Dorsolateral prefrontal cortex (tissue), 122 donors: ENCODE measurements at places on chromosomes 5 and 9.

DNA sequence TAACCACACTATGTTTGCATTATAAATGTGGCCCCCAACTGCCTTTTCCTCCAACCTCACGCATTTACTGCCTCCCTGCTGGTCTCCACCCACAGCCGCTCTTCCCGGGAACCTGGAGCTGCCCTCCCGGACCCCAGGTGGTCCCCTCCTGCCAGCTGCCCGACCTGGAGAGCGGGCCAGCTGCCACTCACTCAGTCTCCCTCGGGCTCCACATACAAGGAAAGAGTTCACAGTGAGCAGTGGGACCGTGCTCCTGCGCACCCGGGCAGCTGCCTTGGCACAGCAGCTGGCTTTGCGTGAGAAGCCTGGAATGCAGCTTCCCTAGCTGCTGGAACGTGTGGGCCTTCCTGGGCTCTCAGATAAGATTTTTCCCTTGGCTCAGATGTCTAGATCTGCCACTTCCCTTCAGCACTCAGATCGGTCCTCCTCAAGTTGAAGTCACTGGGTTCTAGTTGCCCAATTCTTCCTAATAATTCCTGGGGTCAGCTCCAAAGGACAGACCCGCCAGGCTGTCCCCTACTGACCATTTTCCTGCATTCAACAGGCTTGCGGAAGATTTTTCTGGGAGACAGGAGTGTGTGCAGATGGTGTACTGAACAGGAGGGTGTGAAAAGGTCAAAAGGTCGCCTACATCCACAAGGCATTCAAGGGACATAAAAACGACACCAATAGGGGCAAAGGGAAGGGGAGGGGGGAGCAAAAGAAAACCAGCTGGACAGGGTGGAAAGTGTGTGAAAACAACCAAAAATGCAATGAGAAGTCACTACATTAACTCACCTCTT, 69.1 kb downstream of the MYO10 start:
- DNase-seq: no peak

DNA sequence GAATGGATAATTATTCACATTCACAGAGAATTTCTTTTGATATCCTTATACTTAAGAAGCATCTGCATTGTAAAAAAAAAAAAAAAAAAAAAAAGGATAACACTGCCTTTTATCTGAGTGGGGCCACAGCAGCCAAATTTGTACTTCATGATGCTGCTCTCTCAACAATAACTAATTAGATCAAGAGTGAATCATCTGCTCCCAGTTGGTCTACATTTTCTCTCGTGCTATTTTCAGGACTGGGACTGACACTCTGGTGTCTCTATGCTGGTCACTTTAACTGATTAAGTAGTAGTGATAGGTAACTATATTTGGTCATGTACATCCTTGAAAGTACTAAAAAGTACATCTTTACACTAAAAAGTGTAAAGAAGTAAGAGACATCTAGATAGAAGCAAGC, 90.1 kb downstream of the RFX3 start:
- no peak for DNase-seq

DNA sequence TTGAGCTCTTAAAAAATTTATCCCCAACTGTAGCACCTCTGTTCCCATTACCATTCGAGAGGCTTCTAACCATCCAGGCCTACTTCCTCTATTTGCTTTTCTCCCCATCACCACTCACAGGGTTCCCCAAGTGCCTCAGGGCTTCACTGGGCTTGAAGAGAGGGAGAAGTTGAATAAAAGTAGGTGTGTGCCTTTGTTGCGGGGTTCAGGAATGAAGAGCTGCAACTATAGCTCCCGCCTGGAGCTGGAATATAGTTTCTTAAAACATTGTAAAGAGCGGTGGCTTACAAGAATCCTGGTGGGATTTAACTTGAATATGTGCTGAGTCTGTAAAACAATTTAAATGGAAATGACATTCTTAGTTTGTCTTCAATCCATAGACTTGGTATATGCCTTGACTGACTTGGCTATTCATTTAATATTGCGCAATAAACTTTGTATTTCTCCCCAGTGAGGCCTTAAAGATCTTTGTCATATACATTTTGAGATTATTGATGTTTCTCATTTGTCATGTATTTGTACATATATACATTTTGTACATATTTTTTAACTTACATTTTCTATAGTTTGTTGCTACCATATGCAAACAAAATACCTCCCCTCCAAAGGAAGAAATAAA, 7.2 kb downstream of the ENTREP1 start:
- DNase-seq: no peak

DNA sequence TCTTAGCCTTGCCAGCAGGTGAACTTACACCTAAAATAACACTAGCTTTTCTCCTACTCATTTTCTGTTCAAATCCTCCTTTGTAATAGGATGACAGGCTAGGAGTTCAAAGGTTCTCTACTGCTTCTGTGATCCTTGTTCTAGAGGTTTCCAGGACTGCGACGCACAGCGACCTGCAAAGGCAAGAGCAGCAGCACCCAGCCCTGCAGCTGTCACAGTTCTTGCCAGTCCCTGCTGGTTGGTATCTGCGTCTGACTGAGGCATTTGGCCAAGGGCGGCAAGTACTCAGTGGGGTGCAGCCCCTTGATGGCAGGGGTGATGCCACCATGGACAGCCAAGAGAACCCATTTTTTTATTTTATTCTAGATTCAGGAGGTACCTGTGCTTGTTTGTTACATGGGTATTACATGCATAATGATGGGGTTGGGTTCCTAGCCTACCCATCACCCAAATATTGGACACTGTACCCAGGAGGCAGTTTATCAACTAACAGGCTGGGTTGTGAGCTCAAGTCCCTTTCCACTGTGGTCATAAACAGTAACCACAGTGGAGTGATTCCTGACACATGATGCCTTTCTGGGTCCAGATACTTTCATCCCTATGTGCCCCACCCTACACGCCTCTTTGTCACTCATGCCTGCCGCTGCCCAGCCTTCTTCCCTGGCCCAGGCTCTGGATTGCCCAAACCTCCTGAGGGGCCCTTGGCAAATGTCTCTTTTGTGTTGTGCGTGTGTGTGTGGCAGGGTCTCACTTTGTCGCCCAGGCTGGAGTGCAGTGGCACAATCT, 111.0 kb downstream of the GAPVD1 start:
- DNase-seq: no peak

DNA sequence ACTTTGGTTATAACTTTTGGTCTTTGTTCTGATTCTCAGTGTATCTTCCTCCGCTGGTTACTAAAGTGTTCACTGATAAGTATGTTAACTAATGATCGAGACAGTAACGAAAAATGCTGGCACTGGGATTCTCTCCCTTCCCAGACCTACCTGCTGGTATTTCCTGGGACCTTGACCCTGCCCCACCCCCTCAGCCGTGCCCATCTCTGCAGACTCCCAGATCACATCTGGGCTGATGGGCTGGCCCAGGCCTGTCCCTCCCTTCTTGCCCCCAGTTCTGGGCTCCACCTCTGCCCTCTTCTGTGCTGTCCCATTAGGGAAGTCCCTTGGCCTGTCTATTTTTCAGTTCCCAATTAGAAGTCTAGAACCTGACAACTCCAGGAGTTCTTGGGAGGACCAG, 46.9 kb downstream of the NEURL1B start:
- DNase-seq: no peak

- no peak for DNase-seq
These were observed 72.0 kb downstream of the CCNH start for GRCh38 chr5:87340716-87341115.

GRCh38 chr5:109312695-109313094, 97.1 kb downstream of the PJA2 start:
- DNase-seq: no peak
